CD8-positive, alpha-beta memory T cell (primary cell): ENCODE measurements at places on chromosomes 3 and 15. TPM values are rescaled to one million over a fixed set of nuclear protein-coding genes. Genes with fewer than 3 reads are reported as not detected.
A peak's percentile ranks its signal among the peaks of the same experiment; 100 is the strongest.

GRCh38 chr3:84066915-84067314 lies 891.9 kb upstream of the CADM2 start:
- DNase-seq: no peak

Gene LCTL
- polyA plus RNA-seq: not detected

Gene MNS1
- polyA plus RNA-seq: not detected

Gene DOCK3
- polyA plus RNA-seq: 0.16 TPM

- DNase-seq: no peak
Measured at GRCh38 chr15:74386496-74387140, 19.2 kb upstream of the CYP11A1 start.

- no peak for DNase-seq
Measured at GRCh38 chr15:32698773-32699390, 18.9 kb upstream of the GREM1 start.

Gene CDHR4
- polyA plus RNA-seq: not detected

- no peak for DNase-seq
Measured at GRCh38 chr15:78002996-78003395, 74.5 kb downstream of the TBC1D2B start.

Gene ZNF860
- polyA plus RNA-seq: not detected

GRCh38 chr3:15726881-15727280 lies 70.9 kb downstream of the ANKRD28 start:
- no peak for DNase-seq

Gene SCN5A
- not detected for polyA plus RNA-seq

DNA sequence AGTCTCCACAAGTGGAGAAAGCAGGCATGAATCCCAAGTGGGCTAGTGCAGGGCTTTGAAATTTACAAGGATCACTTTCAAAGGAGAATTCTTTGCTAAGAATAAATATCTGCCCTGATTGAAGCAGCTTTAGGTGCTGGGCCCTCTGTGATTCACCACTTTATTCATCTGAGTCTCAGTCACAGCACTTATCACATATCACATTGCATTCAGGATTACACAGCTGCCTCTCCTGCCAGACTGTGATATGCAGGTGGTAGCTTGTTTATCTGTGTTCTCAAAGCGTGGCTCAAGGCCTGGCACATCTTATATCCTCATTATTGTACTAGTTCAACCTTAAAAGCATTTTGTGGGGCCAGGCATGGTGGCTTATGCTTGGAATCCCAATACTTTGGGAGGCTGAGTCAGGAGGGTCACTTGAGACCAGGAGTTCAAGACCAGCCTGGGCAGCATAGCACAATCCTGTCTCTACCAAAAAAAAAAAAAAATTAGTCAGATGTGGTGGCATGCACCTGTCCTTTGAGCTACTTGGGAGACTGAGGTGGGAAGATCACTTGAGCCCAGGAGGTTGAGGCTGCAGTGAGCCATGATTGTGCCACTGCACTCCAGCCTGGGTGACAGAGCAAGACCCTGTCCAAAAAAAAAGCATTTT lies 156.9 kb upstream of the EIF1B start:
- no peak for DNase-seq

GRCh38 chr3:49244581-49245205 lies 32.3 kb downstream of the C3orf62 start:
- no peak for DNase-seq

DNA sequence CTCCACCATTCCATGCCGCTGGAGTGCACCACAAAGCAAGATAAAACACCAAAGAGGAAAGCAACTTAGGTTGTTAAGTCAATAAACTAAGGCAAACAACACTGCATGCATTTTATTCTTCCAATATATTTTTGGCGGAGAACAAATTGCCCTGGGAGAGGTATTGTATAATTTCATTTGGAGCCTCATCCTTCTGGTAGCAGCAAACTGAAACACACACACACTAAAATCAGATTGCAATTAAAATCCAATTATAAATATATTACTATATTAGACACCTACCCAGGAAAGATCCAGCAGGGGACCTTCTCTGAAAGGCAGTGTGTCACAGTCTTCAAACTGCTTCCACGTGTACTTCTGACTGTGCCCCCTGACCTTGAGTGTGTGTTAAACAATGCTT lies 102.3 kb downstream of the RORA start:
- DNase-seq: no peak

- DNase-seq: no peak
Measured at GRCh38 chr3:107236655-107237337, 140.4 kb upstream of the CCDC54 start.

DNA sequence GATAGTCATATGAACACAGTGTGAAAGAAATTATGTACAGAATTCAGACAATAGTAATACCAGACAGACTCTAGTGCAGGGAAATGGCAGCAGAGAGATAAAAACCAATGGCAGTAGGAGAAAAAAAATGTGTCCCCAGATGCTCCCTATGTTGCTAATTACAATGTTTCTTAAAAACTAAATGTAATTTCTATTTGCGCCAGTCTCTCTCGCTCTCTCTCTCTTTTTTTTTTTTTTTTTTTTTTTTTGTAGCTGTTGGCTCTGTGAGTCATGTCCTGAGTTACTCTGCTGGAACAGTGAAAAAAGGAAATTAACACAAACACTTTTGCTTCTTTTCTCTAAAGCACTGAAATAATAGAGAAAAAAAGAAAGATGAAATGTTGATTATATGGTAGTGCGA lies 871.9 kb downstream of the GBE1 start:
- no peak for DNase-seq

DNA sequence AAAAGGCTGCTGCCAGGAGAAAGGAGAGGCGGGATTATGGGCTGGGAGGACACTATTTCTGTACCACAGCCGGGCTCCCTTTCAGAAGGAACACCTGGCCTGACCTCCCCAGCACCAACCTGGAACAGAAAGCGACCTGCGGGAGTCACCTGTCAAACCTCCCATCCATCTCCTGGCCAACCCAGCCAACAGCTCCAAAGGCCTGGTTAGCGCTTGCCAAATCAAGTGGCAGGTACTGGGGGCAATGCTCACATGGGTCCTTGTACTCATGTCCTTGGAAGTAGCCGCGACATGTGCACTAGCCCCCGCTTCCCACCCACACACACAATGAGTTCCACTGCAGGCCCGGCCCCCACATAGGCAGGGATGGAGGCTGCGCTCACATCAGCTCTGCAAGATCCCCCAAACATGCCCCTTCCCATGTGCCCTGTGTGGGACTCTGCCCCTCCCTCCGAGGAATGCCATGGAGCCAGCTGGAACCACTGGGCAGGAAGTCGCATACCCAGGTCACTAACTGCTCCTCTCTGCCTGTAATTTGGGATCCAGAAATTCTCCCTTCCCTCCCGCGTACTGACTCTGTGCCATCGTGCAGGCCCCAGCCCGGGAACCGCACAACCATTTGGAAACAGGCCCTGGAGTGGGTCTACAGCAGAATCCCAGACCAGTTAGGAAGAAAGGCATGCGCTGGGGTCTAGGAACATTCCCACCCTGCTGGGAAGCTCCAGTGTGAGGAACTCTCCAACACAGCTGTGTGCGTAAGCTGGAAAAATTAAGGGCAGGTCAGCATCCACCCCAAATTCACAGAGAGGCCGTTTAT lies 98.9 kb downstream of the LRIG1 start:
- DNase-seq: no peak

- DNase-seq: no peak
Measured at GRCh38 chr3:108381529-108382140, 85.3 kb downstream of the HHLA2 start.

Gene CCR9
- 1.4 TPM for polyA plus RNA-seq

DNA sequence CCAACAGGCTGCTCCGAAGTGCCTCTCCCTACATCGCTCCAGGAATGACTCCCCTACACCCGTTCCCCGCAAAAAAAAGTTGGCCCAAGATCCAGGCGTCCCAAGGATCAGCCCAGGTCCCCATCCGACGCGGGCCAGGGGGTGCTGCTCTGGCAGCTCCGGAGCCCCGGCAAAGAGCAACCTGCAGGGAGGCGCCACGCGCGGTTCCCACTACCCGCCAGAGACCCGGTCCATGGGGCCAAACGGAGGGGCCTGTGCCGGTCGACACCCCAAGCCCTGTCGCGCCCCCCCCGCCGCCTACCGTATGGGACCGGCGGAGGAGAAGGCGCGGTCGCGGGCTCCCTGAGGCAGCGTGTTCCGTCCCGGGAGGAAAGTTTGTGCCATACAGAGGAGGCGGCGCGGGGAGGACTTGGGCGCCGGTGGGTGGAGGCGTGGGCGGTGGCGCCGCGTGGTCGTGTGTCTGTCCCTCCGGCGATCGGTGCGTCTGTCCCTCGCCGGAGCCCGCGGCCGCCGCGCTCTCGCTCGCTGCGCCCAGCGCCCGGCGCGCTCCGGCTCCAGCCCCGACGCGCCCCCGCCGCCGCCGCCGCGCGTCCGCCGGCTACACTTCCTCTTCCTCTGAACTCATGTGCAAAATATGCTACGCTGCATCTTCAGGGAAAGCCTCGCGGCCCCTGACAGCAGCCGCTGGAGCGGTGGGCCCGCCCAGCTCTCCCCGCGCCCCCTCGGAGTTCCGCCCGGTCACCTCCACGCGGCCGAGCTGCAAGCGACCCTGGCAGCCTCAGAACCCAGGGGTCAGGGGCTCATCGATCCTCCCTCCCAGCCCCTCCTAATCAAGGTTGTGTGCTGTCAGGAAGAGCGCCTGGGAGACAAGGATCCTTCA lies at the start of gene RFTN1:
TSS of gene RFTN1 (minus strand) at position 559 of the 880 bp plus-strand sequence. CDS start 19,830 bp downstream, outside the sequence.
- DNase-seq: peak; percentile 67

DNA sequence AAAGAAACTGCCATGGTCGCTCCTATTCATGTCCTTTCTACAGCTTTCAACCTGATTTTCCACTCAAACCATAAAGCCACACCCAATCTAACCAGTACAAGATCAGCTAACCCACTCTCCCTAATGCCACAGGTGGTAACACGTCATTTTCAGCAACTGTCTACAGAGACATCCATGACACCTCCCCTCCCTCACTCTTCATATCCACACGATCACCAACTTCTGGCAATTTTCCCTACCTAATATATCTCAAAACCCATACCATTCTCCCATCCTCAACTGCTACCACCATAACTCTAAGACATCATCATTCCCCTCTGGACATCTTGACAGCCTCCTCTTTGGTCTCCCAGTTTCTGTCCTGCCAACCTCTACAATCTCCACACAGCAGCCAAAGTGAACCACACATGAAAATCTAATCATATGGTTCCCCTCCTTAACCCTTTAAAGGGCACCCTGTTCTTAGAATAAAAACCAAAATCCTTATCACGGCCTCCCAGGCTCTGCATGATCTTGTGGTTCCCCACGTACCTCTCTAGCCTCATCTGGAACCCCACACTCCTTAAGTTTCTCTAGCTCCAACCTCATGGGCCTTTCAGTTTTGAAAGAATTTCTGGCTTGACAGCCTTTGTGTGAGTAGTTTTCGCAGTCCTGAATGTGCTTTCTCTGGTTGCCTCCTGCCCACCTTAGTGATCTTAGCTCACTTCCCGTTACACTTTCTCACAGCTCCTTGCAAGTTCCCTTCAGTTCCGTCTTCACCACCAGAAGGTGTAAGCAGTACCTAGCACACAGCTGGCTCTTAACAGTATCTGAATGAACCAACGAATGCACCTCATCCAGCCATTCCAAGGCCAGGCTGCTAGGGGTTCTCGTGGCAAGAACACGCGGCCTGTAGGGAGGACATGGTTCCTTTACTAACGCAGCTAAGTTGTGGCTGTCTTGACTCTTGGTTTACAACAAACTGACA lies 33.4 kb downstream of the SPINK8 start:
- peak; percentile 57 for DNase-seq

DNA sequence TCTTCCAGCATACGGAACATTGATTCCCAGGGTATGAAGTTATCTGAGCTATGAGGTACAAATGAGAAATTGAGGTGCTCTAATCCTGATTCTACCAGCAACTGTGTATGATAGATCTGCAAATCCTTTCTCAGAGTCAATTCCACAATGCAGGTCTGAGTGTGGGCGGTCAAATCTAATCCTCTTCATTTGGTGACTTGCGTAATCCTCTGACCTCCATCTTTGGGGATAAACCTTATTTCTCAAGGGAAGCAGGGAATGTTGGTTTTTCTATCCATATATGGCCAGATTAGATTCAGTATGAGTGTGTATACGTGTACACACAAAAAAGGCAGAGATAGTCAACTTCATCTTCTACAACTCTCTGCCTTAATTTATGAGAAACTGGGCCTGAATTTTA lies 348.4 kb upstream of the IL12A start:
- DNase-seq: no peak

Gene C3orf62
- polyA plus RNA-seq: 1.8 TPM

- peak; percentile 10 for DNase-seq
Measured at GRCh38 chr3:134364061-134364935, 9.9 kb downstream of the AMOTL2 start.

Gene GASK1A
- polyA plus RNA-seq: not detected

DNA sequence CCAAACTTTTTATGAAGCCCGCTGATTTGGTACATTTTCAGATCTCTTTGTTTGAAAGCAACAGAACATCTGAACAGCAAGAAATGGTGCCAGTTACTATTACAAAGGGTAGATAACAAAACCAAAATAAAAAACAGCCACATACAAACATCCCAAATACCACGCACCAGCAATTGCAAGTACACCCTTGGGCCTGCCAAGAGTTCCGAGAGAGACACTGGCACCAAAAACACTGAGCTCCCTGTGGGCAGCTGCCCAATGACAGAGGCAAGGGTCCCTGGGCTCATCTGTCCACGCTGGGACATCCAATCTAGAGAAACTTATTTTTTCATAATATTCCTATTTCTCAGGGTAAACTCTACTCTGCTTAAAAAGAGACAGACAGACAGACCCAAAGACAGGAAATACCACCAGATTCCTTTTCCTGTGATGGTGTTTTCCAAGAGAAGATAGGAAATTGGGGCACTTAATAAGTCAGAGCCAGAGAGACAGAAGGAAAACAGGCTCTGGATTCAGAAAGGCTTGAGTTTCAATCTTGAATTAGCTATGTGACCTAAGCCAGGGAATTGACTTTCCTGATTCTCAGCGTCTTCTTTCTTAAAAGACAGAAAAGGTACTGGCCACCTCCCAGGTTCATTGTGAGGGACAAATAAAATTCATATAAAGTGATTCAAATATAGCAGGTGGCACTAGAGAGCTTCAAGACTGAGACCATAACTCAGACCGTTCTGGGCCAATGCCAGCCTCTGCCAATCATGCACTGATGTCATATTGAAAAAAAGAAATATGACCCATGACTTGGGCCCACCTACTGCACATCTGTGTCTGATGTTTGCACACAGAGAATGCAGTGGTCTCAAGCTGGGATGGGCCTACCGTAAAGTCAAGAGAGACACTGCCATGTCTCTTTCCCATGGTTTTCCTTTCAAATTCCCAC lies 61.3 kb downstream of the FOXP1 start:
- no peak for DNase-seq

Gene NOX5
- not detected for polyA plus RNA-seq

Gene SH2D7
- not detected for polyA plus RNA-seq

GRCh38 chr3:69425249-69425648 lies 39.4 kb upstream of the FRMD4B start:
- DNase-seq: no peak

GRCh38 chr3:38608086-38608775 lies 41.3 kb downstream of the SCN5A start:
- no peak for DNase-seq

DNA sequence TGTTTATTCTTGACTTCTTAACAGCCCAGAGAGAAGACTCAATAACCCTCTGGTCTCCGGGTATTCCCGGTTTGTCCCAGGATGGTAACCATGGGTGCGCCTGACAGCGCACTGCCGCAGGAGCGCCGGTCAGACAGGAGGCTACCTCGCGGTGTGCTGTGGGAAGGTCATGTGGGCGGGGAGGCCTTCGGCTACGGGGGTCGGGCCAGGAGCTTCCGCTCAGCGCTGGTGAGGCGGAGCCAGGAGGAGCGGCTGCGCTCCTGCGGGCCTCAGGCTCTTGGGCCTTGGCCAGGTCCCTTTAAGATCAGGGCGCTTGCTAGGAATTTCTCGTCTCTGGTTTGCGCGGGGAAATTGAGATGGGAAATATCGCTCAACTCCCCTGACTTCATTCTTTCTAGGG lies 182.3 kb upstream of the NDN start:
- DNase-seq: no peak
